ENCODE measurements at places on chromosomes 16 and 17.

DNA sequence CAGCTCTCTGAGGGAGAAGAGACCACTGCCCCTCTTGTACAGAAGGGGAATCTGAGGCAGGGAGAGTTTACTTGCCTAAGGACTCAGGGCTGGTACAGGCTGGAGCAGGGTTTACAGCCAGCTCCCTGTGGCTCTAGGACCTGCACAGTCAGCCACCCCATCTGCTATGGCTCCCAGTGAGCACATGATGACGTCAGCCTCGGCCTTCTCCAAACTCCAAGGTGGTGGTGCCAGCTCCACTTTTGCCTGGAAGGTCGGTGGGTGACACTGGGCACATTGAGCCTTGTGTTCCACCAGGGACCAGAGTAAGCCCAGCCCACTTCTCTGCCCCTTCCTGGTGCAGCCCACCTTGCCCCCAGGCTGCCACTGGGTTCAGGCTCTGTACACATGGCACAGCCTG, 202.2 kb downstream of the ENGASE start:
- DNase-seq, result no peak

GRCh38 chr16:85649411-85650134, 36.5 kb downstream of the GSE1 start:
- no peak for DNase-seq

DNA sequence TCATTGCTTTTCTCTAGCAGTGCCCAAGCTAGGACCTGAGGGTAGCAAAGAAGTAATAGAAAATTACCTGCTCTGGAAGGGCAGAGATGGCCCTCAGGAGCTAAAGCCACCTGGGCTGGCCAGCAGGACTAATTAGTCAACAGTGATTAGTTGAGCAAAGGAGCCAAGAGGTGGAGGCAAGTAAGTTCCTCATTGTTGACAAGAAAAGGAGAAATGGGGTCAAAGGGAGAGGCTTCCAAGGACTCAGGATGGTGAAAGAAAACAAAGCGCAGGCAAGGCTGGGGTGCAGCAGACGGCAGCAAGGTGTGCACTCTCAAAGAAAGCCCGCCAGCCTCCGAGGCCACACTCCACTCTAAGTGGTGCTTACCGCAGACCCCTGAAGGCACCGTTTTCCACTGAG, 44.6 kb downstream of the CMTM4 start:
- no peak for DNase-seq

DNA sequence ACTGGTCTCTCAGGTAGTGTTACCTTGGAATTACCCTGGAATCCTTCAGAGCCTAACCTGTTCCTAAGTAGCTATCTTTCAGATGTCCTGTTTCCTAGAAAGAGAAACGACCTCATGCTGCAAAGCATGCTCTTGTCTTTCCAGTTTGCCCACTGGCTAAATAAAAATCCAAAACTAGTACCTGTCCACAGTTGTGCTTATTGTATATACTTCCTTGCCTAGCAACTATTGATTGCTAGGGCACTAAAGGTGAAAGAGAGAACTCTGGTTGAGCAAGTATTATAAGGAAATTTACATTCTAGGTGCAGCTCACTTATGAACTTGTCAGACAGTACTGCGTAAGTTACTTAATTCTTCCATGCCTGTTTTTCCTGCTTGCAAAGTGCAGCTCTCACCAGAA, 38.5 kb downstream of the LIG3 start:
- no peak for DNase-seq

DNA sequence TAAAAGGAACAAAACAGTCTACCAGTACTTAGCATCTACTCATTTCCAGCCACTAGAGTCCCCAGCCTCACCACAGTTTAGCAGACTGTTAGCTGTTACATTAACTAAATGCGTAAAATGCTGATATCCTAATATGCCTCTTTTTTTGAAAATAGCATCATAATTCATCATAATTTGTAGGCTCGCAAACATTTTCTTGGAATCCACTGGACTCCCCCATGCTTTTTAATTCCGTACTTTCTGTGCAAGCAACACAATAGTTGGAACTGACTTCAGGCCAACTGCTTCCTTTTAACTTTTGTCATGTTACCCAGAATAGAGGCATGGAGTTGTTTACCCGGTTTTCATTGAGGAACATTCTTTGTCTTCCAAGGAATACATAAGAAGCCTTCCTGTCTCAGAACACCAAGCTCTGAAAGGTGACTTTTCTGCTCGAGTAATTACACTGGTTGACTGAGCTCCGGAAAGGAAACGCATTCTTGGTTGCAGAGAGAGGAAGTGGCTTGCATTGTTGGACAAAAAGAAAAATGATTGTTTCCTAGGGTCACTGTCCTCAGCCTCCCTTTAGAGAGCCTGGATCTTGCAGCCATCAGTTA, 30.9 kb upstream of the SEC14L1 start:
- DNase-seq, result no peak

DNA sequence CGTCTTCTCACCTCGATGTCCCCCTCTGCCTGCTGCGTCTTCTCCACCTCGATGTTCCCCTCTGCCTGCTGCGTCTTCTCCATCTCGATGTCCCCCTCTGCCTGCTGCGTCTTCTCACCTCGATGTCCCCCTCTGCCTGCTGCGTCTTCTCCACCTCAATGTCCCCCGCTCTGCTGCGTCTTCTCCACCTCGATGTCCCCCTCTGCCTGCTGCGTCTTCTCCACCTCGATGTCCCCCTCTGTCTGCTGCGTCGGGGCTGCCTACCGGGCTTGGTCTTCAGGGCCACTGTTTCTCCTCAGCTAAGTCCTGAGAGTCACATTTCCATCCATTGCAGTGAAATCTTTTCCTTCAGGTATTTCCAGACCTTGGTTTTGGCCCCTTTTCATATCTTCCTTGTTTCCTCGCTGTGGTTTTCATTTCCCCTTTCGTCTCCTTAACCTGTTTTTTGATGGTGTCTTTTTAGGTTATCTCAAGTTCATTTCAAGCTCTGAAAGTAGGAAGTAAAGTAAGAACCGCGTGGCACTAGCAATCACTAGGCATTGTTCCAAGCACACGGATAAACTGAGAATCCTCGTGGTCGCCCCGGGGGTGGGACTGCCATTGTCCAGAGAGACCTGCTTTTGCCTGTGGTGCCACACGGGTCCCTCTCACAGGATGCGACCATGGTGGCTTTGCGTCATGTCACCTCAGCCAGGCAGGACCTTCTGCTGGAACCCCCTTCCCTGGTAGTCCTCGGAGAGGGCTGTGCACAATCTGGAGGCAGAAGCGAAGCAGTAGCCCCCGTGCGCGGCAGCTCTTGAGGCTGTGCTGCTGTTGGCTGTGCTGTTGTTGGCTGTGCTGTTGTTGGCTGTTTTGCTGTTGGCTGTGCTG, 9.5 kb upstream of the ZNF750 start:
- no peak for DNase-seq

DNA sequence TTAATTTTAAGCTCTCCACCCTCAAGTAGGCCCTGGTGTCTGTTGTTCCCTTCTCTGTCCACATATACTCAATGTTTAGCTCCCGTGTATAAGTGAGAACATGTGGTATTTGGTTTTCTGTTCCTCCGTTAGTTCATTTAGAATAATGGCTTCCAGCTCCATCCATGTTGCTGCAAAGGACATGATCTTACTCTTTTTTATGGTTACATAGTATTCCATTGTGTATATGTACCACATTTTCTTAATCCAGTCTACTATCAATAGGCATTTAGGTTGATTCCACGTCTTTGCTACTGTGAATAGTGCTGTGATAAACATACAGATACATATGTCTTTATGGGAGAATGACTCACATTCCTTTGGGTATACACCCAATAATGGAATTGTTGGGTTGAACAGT, 111.4 kb upstream of the NACA2 start:
- no peak for DNase-seq

GRCh38 chr17:66540131-66540781, 237.8 kb downstream of the PRKCA start:
- DNase-seq, result no peak

- DNase-seq, result no peak
Observed at GRCh38 chr16:35177851-35178250, 1718.4 kb downstream of the TP53TG3F start.

DNA sequence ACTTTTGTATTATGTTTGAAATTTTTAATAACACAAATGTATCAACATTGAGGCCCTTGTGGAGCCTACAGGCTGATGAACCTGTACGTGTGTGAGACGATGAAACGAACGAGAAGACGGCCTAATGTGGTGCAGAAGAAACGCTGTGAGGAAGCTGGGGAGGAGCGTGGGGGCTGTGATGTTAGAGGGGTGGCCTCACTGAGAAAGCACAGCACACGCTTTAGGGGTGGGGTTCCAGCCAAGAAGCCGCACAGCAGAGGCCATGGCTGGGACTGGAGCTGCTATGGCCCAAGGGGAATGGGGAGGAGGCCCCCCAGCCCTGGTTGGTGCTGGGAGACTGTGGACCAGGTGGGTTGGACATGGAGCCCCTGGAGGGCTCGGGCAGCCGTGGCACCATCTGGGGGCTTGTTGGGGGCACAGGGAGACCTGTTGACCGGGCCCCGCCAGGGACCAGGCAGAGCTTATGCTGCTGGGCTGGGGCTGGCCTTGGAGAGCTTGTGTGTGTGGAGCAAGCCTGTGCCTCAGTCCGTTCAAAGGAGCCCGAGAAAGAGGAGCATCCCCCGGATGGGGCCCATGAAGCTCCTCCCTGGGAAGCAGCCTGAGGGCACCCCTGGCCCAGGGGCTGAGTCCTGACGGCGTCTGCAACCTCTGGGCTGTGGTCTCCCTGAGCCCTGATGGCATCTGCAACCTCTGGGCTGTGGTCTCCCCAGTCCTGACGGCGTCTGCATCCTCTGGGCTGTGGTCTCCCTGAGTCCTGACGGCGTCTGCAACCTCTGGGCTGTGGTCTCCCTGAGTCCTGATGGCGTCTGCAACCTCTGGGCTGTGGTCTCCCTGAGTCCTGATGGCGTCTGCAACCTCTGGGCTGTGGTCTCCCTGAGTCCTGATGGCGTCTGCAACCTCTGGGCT, 44.7 kb downstream of the METRNL start:
- no peak for DNase-seq

DNA sequence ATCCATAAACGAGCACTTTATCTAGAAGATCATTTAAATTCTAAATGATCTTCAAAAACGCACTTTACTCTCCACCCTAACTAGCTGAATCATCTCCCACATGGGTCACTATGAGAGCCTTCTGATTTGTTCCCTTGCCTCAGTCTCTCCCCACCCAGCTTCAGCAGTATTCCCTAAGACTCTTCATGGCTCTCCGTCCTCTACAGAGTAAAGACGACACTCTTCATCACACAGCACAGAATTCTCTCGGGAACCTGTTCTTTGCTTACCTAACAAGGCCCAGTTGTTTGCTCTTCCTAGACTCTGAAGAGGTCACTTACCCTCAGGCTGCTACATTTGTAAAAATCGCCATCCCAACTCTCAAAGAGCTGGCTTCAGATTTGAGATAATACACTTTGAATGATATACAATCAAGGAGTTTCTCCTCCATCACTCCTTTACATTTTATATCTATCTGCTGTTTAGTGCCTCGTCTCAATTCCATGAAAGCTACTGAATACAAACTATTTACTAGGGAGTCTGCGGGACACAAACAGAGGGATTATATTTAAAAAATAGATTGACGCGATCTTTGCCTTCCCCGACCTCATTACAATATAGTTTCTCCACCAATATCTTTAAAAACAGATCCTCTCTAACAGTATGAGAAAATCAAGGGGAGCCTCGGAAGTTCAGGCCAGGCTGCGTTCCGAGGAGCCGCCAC, 511 bp upstream of the LIG3 start:
- no peak for DNase-seq

DNA sequence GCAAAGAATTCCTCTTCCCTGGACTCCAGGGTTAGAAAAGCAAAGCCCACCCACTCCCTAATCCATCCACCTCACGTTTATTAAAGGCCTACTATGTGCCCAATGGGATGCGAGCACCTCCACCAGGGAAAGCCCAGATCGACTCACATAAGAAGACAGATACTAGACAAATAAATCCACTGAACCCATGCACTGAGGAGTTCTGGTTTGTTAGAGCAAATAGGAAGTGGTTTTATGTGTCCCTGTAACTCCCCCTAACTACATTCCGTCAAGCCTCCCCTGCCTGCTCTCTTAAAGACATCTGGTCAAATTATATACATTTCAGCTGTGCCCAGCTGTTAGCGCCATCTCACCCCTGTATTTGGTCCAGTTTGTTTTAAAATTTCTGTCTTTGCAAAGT, 218.5 kb upstream of the RPL38 start:
- no peak for DNase-seq

GRCh38 chr17:47929218-47930000, 12.0 kb upstream of the PNPO start:
- no peak for DNase-seq

GRCh38 chr16:4615384-4616046, 827 bp upstream of the UBALD1 start:
- DNase-seq, result no peak

DNA sequence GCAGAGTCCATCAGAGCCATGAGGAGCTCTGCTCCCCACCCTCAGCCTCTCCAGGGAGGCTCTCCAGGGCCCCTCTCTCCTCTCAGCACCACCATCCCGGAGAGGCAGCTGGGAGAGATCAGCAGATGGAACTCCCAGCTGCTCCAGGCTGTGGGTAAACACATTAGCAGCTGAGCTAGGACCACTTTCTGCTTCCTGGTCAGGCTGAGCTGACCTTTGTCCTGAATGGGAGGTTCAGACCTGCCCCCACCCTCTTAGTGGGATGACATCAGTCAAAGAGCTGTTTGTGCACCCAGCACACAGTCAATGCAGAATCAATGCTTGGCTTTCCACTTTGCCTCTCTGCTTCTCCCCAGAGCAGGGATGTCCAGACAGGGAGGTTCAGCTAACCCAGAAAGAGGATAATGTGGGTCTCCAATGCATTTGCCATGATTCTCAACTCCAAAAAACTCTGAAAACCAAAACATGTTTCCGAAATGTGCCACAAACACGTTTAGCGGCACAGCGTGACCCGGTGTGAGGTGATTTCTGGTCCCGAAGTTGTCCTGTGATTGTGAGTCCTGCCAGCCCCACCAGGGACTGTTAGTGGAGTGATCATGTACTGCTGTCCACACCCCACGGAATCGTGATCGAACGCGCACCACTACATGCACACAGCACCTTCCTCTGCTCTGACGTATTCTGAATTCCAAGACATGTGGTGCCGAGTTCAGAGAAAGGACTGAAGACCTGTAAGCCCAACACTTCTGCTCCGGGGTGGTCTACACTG, 6.7 kb downstream of the GPR142 start:
- DNase-seq, result no peak

Measured in T-cell (primary cell).